ENCODE measurements at places on chromosomes 1 and 21. TPM values are rescaled to one million over a fixed set of nuclear protein-coding genes. Genes with fewer than 3 reads are reported as not detected.

The ACTA1 gene
- 0.16 TPM for polyA plus RNA-seq

The TRMT1L gene
- polyA plus RNA-seq, result 14.9 TPM

The PPM1J gene
- polyA plus RNA-seq, result 0.51 TPM

The TCHH gene
- 0.07 TPM for polyA plus RNA-seq

The SPATA46 gene
- polyA plus RNA-seq, result not detected

The RGS8 gene
- polyA plus RNA-seq, result not detected

The CLCNKB gene
- polyA plus RNA-seq, result 0.08 TPM

The CHD5 gene
- polyA plus RNA-seq, result 0.66 TPM

The FAM167B gene
- polyA plus RNA-seq, result 2.0 TPM

The ATAD3A gene
- 29.1 TPM for polyA plus RNA-seq

The NFASC gene
- 0.39 TPM for polyA plus RNA-seq

The ENAH gene
- 172 TPM for polyA plus RNA-seq

The SMAP2 gene
- 7.1 TPM for polyA plus RNA-seq

The ELAPOR1 gene
- 0.52 TPM for polyA plus RNA-seq

- no peak for DNase-seq
Observed at GRCh38 chr21:42193721-42194120, 25.2 kb upstream of the ABCG1 start.

GRCh38 chr1:92749024-92749634 lies 35.8 kb downstream of the EVI5 start:
- peak; percentile 36 for DNase-seq

- no peak for DNase-seq
Observed at GRCh38 chr1:53575955-53576320, 116.7 kb downstream of the DMRTB1 start.

DNA sequence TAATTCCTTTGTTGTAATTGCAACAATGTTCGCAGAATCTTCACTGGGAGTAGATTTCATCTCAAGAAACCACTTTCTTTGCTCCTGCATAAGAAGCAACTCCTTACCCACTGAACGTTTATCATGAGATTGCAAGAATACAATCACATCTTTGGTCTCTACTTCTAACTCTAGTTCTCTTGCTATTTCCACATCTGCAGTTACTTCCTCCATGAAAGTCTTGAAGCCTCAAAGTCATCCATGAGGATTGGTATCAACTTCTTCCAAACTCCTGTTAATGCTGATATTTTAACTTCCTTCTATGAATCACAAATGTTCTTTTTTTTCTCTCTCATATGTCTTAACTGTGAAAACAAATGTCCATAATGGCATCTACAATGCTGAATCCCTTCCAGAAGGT lies 118.6 kb upstream of the RAB4A start:
- DNase-seq, result no peak

DNA sequence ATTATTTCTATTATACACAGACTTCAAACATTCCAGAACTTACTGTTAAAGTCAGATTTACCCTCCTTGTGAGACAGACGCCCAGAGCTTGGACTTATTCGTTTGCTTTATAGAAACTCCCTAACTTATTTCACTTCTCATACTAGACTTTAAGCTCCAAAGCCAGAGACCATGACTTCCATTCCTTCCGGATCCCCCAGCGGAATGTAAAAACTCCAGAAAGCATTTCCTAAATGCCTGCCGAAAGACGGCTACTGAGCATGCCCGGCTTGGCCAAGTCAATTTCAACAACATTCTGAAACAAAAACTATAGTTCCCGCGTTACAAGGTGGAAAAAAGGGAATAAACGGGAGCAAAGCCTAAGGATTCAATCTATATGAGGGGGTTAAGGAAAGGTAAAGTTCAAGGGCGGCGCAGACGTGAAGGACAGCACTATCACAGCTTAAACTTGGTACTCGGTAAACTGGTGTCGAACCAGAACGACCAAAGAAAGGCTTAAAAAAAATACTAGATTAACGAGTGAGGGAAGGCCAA lies 1.1 kb downstream of the USP48 start:
- DNase-seq, result no peak

DNA sequence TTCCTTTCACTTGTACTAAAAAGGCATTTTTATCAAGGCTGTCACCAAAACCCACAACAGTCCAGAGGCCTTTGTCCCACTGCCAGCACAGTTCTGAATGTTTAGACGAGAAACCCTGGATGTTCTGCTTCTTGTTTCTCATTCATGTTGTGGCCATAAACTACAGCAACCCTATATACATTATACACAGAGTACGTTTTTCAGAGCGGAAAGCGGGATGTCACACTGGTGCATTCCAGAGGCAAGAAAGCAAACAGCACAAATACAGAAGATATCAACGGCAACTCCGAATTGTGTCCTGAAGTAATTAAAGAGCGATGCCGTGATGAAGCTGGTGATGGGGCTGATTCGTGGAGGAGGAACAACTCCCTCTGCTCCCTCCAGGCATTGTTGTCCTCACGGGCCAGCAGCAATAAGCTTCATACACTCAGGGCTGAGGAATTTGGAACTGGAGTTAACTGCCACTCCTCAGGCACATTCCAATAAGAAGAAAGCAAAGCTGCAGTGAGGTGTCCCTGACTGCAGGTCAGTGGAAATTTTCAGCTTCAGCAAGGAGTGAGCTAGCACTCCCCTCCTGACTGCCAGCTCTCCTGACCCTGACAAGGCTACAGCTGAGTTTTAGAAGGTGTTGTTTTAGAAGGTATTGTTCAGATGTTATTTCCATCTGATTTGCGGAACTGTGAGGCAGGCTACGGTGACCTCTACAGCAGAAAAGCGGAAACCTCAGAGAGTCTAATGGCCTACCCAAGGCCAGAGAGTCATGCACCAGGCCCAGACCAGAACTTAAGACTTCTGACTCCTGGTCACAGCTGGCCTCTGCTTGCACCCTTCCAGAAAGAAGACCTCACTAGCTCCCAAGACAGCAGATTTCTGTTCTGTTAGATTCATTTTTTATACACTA lies 149.0 kb downstream of the TGFBR3 start:
- peak; percentile 79 for DNase-seq

DNA sequence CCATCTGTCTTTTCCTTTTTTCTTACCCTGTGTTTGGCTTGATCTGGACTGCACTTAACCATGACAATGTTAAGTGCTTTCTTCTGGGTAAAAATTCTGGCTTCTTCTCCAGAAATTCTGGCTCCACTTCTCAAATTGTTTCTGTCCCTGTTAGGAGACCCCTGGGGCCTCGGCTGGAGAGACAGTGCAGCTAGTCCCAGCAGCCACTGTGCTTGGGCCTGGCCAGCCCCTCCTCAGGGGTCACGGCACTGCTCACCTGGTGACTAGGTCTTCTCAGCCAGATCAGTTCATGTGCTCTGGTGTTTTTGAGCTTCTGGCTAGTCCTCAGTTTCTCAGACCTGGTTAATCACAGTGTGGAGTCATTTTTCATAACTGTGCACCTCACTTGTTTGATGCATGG lies 72.4 kb downstream of the ADARB1 start:
- no peak for DNase-seq

DNA sequence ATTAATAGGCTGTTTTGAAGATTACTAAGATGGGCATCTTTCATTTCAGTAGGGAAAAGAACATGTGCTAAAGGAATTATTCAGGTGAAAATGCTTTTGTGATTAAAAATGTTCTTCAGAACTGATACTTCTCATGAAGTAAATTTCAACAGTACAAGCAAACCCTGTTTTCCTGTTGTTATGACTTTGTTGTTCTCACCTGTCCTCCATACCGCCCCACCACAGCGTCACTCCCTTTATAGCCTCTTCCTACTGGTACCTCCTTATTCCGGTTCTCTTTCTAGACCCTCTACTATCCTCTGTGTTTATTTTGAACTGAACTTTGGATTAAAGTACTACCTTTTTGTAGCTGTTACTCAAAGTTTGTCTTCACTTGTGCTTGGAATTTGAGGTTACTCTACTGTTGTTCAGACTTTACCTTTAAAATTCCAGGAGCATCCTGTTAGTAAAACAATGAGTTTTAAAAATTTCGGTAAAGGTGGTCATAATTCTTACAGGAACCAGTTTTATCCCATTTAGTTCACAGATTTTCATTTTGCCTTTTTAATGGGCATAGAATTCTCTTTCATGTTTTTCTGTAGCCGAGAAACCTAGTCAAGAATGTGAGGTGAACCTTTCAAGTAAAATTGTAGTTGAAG lies 10.9 kb downstream of the CNST start:
- DNase-seq, result no peak

GRCh38 chr1:207463571-207463970 lies 9.4 kb downstream of the CR2 start:
- DNase-seq, result no peak

GRCh38 chr1:18539171-18539570 lies 58.4 kb downstream of the KLHDC7A start:
- DNase-seq, result no peak

GRCh38 chr21:33402001-33402979 lies 923 bp upstream of the IFNGR2 start:
- no peak for DNase-seq

GRCh38 chr1:203901581-203901980 lies 40.2 kb downstream of the SNRPE start:
- DNase-seq, result no peak

DNA sequence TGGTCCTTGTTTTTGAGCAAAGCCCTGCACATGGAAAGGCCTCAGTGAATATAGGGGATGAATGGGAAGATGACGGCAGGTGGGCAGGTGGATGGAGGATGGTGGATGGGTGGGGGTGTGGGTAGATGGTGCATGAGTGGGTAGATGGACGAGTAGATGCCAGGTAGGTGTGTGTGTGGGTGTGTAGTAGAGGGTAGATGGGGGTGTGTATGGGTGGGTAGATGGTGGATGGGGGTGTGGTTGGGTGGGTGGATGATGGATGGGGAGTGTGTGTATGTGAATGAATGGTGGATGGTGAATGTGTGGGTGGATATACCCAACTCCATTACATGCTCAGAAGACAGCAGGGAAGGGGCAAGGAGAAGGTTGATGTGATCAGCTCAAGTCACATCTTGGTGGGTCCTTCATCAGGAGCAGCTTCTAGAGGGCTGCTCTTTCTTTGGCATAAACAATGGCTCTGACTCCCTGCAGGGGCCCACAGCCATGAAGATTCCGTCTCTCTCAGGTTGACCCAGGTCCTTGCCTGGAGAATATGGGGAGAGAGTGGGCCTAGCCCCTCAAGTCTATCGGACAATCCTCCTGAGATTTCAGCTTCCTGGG lies 34.2 kb downstream of the GRHL3 start:
- DNase-seq, result no peak

- DNase-seq, result no peak
Observed at GRCh38 chr1:14668538-14668937, 70.1 kb downstream of the KAZN start.

GRCh38 chr1:3625151-3625907 lies 514 bp downstream of the TPRG1L start:
- peak; percentile 37 for DNase-seq

GRCh38 chr1:213457186-213457585 lies 406.1 kb downstream of the RPS6KC1 start:
- no peak for DNase-seq

DNA sequence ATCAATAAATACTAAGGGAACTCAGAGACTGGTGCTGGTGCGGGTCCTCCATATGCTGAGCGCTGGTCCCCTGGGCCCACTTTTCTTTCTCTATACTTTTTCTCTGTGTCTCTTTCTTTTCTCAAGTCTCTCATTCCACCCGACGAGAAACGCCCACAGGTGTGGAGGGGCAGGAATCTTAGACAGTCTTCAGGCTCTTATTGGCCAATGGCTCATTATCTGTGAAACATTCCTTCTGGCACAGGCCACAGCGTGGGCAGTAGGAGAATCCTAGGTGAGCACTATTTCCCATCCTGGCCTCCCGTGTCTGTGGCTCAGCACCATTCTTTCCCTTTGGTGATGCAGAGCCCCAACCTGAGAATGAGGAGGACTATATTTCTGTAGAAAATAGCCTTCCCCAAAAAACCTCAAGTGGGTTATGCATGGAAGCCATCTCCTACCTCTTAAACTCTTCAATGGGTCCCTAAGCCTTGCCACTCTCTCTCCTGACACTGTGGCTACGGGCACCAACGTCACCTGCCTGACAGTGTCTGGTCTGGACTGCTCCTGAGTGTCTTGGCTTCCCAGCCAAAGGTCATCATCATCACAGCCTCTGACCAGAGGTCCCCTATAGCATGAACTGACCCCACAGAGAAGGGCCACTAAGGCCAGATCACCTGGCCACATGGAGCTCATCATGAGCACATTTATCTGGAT lies 6.2 kb upstream of the SLAMF1 start:
- no peak for DNase-seq

DNA sequence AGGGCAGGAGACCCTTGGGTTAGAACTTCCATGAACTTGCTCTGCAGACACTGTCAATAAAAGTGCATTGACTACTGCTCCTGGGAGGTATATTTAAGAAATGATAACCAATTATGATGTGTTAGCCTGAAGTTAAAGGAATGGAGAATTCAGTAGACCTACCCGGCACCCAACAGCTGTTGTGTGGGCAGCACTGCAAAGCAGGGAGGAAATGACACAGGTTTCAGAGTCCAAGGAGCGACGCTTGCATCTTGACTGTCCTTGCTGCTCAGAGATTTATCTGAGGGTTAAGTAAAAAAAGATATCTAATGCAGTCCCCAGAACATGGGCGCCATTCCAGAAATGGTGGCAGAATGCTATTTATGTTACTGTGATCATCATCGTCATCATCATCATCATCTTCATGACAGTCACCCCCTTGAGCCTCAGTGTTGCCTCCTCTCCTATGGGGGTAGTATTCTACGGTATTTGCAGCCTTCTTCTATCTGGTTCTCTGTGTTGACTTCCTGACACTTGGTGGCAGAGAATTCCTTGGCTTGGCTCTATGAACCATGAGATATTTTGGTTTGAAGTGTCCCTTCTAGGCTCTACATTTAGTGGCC lies 225.9 kb downstream of the KAZN start:
- DNase-seq, result no peak

GRCh38 chr1:205232127-205232820 lies 4.5 kb downstream of the TMCC2 start:
- DNase-seq, result no peak

DNA sequence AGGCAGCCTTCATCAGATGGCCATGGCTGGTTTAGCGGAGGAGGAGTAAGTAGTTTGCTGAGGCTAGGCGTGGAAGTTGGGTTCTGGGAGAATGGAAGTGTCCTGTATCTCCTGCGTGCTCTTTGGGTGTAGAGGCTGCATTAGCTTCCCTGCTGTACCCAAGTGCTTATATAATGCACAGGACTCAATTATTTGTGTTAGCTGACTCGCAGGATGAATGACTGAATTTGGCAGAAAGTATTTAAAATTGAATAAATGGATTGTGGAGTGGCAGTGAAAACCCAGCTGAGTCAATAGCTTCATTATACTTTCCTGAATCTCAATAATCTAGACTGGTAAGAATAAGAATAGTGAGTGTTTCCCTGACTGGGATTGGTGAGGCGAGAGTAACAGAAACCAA lies 13.8 kb downstream of the DNTTIP2 start:
- DNase-seq, result no peak

DNA sequence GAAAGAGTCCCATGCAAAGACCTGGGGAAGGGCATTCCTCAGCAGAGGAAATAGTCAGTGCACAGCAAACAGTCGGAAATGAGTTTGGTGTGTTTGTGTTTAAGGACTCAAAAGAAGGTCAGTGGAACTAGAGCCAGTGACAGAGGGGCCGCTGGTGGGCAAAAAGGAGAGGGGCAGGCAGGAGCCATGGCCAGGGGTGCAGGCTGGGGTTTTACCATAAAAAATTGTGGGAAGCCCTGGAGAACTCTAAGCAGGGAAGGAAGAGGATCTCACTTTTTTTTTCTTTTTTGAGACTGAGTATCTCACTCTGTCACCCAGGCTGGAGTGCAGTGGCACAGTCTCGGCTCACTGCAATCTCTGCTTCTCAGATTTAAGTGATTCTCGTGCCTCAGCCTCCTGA lies 33.7 kb upstream of the TARDBP start:
- DNase-seq, result no peak

Data from A549 (cell line).